Glomerular endothelial cell (primary cell): ENCODE measurements at places on chromosomes 5 and 9. TPM values are rescaled to one million over a fixed set of nuclear protein-coding genes. Genes with fewer than 3 reads are reported as not detected.

OR1Q1 gene
- total RNA-seq: not detected in 2 replicates

MAST4 gene
- total RNA-seq: 48.8 and 109 TPM in 2 replicates

SVEP1 gene
- total RNA-seq: 0.05 and 0.06 TPM in 2 replicates

SLCO4C1 gene
- total RNA-seq: 0.10 and 0.29 TPM in 2 replicates

SLCO6A1 gene
- total RNA-seq: not detected in 2 replicates

CTNNAL1 gene
- total RNA-seq: 44.9 and 50.6 TPM in 2 replicates

CDH9 gene
- not detected in 2 replicates for total RNA-seq
